ENCODE measurements at places on chromosomes 6 and 20.

DNA sequence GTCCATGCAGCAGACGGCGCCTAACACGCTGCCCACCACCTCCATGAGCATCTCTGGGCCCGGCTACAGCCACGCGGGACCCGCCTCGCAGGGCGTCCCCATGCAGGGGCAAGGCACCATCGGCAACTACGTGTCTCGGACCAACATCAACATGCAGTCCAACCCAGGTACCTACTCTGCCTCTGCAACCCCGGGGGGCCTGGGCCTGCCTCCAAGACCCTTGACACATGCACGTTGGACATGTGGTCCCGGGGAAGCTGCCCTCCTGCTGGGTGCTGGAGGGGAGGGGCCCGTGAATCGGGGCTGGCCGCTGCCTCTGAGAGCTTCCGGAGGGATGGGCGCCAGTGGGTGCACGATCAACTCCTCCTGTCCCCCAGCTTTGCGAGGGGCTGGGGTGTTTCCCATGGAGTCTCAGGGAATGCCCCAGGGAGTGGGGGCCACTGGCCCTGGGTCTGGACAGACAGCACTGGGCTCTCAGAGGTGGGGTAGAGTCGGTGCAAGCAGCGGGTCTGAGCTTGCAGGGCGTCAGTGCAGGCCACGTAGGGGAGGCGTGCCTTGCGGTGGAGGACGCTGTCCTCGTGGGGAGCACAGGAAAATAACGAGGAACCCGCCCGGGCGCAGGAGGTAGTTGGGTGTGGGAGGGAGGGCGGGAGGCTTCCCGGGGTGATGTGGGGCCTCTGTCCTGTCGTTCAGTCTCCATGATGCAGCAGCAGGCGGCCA lies 19.4 kb downstream of the SS18L1 start:
- no peak for DNase-seq

DNA sequence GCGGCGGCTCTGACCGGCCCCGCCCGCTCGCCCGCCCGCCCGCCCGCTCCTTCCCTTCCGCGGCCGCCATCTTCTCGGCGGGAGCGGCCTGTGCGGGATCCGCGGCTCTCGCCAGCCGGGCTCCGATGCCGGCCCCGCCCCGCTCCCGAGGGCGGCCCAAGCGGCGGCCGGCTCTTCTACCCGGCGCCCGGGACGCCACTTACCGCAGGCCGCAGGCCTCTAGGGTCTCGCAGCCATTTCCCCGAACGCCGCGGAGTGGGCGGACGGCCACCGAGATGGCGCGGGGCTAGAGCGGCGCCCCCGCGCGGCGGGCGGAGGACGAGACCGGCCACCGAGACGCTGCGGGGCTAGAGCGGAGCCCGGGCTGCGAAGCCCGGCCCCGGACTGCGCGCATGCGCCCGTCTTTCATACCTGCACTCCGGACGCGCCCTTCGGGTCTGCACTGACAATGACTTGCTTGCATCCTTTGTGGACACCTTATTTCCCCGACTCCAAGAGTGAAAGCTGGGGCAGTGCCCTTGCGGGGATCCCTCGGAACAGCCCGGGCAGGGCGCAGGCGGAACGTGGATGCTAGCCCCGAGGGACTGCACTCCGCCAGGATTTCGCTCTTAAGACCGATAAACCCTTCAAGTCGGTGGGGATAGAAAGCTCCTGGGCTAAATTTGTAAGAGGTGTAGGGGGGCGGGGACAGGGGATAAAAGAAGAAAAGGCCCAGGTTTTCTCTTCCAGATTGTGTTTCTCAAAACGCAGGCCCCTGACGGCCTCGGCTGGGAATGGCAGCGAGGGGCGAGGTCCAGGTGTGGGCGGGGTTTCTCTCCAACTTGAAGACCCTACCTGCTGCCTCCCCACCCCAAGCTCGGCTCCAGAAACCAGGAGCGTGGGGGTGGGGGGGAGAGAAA lies at the start of gene DIDO1:
DIDO1 (minus strand) TSS at position 277 of the 899 bp plus-strand sequence.
- peak; percentile 89 for DNase-seq

GRCh38 chr6:123415844-123416468 lies 220.8 kb downstream of the TRDN start:
- peak; percentile 2 for DNase-seq

DNA sequence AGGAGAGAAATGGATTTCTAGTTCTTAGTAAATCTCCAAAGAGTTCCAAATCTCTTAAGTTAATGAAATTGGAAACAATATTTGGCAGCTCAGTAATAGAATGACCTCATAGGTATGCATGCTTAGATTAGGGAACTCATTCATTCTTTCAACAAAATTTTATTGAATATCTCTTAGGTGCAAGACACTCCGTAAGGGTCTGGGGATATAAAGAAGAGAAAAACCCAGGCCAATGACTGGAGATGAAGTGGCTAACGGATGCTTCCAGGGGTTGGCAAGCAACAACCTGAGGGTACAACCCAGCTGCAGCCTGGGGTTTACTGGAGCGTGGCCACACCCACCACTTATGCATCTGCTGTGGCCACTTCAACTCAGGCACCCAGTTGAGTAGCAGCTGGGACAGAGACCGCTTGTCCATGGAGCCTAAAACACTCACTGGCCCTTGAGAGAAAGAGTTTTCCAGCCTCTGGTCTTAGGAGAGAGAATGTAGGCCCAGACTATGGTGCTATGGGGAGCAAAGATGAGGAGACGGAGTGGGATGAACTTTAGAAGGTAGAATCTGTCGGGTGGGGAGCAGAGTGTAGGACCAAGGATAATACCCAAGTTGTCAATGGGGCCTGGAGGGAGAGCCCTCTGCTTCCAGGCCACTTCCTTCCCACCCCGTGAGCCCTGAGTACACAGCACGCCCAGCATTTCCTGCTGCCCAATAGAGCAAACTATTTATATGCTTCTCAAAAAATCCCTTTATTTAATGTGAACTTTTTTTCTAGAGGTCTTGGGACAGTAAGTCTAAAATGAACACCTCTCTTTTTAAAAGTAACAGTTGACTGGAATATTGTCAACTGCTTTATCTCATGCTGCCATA lies 46.8 kb upstream of the PXDC1 start:
- no peak for DNase-seq

GRCh38 chr6:156262014-156262413 lies 515.2 kb upstream of the ARID1B start:
- DNase-seq = no peak

GRCh38 chr20:36469973-36470372 lies 71.3 kb upstream of the MYL9 start:
- no peak for DNase-seq

Data from SW 1271 (cell line).